ENCODE measurements at places on chromosomes 11 and 22. TPM values are rescaled to one million over a fixed set of nuclear protein-coding genes. Genes with fewer than 3 reads are reported as not detected.

GRCh38 chr11:45739866-45740265, 65.1 kb upstream of the SLC35C1 start:
- DNase-seq: no peak

GRCh38 chr11:118051611-118052461, 25.0 kb upstream of the TMPRSS4 start:
- DNase-seq: no peak

Gene OR2AG2
- 0.14 TPM for total RNA-seq

Gene ENTHD1
- not detected for total RNA-seq

GRCh38 chr22:25172153-25172552, 27.5 kb upstream of the CRYBB3 start:
- peak; percentile 69 for DNase-seq

GRCh38 chr11:18704045-18704645, 5.6 kb downstream of the TMEM86A start:
- DNase-seq: no peak

DNA sequence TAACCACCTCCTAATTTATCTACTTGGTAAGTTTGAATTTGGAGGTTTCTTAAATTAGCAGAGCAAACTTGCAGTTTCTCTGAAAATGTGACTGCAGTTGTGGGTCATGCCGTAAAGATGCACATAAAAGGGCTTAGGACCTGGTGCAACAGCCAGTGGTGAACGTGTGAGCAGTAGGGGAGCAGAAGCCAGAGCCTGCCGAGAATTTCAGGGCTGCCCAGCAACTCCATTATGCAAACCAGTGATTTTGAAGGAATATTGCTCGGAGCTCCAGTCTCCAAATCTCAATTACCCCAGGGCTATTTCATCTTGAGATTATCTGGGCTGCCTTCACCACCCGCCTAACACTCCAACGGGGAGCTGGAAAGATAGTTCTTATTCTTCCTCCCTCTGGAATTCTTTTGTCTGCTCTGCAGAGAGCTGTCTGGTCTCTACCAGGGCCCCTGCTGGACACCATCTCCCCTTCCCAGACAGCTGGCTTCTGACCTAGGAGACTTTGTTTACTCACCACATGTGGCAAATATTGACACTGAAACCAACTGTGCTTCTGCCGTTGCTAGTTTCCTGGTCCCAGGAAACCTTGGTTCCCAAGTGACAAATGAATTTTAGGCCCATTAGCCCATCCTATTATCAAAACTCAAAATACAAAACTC, 93.9 kb downstream of the DSCAML1 start:
- no peak for DNase-seq

DNA sequence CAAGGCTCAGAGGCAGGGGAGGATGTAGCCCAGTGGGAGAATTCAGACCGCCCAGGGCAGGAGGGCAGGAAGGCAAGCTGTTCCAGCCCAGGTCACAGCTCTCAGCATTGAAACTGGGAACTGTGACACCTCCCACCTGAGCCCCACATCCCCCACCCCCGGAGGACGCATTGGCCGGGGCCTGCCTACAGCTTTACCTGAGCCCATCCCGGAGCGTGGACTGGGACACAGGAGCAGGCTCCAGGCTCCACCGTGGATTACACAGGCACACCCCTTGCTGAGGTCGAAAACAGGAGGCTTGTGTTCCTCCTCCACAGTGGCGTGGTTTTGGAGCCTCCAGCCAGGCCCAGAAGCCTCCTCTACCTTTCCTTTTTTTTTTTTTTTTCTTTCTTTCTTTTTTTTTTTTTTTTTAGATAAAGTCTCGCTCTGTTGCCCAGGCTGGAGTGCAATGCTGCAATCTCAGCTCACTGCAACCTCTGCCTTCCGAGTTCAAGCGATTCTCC, 9.1 kb upstream of the PGA3 start:
- DNase-seq: no peak

GRCh38 chr11:91115116-91115515, 892.3 kb upstream of the CHORDC1 start:
- DNase-seq: no peak
